Stimulated activated CD4-positive, alpha-beta T cell treated with anti-CD3 and anti-CD28 coated beads, TNF-alpha, amount 100 ng/mL, for 1 hour (primary cell): ENCODE measurements at places on chromosomes 2 and 18.

DNA sequence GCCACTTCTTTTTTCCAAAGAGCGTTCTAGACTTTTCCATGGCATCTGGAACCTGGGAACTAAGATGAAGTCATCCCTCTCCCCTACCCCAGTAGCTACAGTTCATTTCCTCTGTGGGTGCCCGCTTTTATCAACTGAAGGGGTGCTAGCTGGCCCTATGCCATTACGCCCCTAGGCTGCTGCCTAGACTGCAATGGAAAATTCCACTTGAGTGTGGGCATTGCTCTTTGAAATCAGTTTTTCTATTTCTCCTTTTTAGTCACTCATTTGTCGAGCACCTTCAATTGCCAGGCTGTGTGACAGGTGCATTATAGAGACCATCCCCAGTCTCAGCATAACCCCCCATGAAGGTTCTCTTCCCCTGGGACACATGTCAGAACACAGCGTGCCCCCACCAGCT is 7.3 kb downstream of the TEX51 start:
- DNase-seq = no peak

- DNase-seq = no peak
Observed at GRCh38 chr2:162118166-162119031, 33.6 kb downstream of the GCG start.

- no peak for DNase-seq
Observed at GRCh38 chr2:22056621-22057132, 932.9 kb downstream of the TDRD15 start.

GRCh38 chr2:227759411-227760118 is 13.9 kb downstream of the SCYGR8 start:
- DNase-seq = no peak

GRCh38 chr2:201908901-201909300 is 102.6 kb downstream of the CDK15 start:
- DNase-seq = no peak

DNA sequence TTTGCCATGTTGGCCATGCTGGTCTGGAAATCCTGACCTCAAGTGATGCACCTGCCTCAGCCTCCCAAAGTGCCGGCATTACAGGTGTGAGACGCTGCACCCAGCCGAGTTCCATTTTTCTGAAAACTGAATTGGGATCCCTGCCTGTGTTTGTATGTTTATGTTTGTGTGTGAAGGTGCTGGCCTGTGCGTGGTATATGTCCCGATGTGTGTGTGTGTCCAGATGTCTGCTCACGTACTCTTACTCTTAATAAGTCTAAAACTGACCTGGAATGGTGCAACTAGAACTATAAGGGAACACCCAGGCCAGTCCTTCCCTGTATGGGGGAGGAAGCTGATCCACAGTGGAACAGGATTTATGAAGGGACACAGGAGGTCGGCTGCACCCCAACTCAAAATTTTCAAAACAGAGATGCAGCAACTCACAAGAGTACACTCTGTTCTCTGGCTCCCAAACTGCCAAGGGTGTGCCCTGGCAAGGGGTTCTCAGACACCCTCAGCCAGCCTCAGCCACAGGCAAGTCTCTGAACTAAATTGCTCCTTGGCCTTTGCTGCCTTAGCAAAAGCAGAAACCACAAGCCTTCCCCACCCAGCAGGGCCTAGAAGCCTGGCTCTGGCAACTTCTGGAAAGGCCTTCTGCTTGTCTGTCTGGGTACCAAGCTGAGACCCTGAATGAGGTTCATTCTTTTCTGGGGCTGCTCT is 36.5 kb downstream of the RHOB start:
- no peak for DNase-seq

- DNase-seq = no peak
Observed at GRCh38 chr2:23589739-23590138, 204.8 kb downstream of the KLHL29 start.

DNA sequence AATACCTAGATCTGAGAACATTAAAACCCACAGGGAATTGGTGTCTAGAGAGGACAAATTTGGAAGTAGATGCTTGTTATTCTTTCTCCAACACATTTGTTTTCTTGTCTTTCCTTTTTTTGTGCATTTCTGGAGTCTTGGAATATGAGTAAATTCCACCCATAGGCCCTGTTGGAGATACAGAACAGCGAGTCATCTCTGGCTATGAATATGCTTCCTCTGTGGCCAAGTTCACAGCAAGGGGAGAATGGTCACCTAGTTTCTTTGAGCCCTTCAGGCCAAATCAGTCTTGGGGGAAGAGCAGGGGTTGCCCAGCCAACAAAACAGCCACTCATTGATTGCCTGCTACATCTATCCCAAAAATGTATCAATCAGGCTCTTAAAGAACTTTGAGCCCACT is 31.3 kb downstream of the SP140L start:
- no peak for DNase-seq

DNA sequence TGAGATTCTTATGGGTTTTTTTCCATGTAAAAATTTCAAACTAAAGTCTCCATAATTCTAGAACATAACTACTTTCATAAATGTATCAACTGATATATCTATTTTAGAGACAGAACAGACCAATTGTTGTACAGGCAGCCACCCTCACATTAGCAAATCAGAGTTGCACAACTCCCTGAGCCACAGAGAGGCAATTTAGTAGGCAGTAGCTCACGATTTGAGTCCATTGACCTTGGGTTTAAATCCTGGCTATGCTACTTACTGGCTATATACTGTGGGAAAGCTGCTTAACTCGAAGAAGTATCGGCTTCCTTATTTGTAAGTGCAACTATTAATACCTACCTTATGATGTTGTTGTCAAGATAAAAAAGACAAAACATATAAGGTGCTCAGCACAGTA is 16.2 kb downstream of the MTIF2 start:
- no peak for DNase-seq

- DNase-seq = no peak
Observed at GRCh38 chr2:12320991-12321641, 395.6 kb upstream of the TRIB2 start.

DNA sequence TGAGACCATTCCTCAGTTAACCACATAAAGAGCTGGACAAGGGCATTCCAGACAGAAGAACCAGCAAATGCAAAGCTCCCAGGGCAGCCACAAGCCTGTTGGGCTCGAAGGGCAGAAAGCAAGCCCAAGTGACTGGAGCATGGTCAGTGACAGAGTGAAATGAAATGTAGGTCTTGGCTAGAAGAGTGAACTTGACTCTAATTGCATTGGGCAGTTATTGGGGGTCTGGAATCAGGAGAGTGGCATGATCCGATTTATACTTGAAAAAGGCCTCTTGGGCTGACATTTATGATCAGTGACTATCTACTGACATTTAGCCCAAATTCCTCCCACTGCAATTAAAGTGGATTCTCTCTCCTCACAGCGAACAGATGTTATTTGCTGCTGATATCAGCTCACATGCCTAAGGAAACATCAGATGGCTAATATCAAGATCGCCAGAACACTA is 152.5 kb upstream of the KLF7 start:
- no peak for DNase-seq

GRCh38 chr2:181104512-181105115 is 124.2 kb downstream of the UBE2E3 start:
- DNase-seq = no peak

- no peak for DNase-seq
Observed at GRCh38 chr2:16625759-16626158, 39.9 kb downstream of the CYRIA start.
